ENCODE measurements at places on chromosomes 3 and 15. TPM values are rescaled to one million over a fixed set of nuclear protein-coding genes. Genes with fewer than 3 reads are reported as not detected.

GRCh38 chr3:112786002-112786590 is 60.6 kb downstream of the CD200R1L start:
- peak; percentile 53 for DNase-seq

- DNase-seq = peak; percentile 27
Measured at GRCh38 chr3:173396191-173397041, 1.1 kb upstream of the NLGN1 start.

GRCh38 chr3:133948131-133948810 is 52.6 kb upstream of the RAB6B start:
- DNase-seq = no peak

DNA sequence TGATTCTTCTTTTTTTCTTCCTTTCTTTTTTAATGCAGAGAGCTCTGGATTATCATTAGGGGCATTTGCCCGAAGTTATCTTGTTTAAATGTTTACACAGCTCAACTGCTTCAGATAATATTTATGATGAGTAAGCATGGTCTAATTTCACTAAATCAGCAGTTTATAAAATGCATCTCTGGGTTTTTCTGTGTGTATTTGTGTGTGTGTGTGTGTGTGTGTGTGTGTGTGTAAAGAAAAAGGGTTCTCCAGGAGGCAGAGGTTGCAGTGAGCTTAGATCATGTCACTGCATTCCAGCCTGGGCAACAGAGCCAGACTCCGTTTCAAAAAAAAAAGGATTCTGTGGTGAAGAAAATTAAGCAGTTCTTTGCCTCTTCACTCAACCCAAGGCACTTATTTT is 25.9 kb upstream of the TNFSF10 start:
- DNase-seq = peak; percentile 49

DNA sequence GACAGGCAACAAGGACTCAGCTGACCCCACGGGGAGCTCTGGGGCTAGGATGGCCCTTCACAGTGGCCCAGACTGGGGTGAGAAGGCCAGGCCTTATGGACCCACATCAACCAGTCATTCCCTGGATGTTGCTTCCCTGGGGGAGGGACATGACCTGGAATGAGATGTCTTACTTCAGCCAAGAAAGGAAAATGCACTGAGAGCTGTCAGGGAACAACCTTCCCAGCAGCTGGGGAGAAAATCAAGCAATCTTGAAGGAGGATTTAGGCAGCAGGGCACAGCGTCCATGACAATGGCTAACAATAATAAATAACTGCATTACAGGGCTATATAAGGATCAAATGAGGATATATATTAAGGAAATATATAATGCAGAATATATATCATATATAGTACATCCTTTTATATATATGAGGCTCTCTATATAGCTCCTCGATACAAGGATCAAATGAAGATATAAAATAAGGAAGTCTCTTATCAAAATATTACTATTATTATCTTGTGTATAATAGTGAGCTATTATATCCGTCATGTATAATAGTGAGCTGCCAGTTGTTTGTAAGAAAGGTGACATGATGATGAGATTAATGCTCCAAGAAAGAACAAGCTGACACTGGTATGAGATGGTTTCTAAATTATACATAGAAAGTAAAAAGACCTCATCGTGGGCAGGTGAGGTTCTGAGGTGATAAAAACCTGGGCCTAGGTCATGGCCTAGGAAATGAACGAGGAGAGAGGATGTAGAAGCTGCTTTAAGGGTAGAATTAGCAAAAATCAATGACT is 117.8 kb upstream of the LIPC start:
- DNase-seq = no peak

- peak; percentile 75 for DNase-seq
Measured at GRCh38 chr15:101014921-101015841, 96.0 kb downstream of the LRRK1 start.

DNA sequence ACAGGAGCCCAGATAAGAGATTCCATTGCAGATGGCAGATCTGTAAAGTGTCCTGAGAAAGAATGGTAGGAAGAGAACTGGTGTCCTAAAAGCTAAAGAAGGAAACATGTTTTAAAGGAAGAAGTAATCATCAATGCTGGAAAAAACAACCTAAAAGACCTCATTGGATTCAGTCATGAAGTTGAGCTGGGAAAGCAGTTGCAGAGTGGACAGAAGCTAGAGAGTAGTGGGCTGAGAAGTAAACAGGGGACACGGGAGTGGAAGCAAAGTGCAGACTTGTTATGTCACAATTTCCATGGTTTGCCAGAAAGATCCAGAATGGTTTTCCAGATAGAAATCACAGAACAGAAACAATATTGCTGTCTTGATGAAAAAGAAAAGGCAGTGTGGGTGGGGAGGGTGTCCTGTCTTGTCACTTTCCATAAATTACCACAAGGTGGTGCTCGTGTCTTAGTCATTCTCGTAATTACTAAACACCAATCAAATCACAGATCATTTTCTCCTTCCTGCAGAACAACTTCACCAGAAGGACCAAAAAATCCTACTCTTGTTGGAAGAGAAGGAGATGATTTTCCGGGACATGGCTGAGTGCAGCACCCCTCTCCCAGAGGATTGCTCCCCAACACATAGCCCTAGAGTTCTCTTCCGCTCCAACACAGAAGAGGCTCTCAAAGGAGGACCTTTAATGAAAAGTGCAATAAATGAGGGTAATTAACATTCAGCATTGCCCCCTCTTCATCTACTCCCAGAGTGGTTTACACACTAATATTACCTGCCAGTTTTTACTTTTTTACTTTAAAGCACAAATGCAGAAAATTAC is 64.5 kb downstream of the KLHL25 start:
- DNase-seq = peak; percentile 51

DNA sequence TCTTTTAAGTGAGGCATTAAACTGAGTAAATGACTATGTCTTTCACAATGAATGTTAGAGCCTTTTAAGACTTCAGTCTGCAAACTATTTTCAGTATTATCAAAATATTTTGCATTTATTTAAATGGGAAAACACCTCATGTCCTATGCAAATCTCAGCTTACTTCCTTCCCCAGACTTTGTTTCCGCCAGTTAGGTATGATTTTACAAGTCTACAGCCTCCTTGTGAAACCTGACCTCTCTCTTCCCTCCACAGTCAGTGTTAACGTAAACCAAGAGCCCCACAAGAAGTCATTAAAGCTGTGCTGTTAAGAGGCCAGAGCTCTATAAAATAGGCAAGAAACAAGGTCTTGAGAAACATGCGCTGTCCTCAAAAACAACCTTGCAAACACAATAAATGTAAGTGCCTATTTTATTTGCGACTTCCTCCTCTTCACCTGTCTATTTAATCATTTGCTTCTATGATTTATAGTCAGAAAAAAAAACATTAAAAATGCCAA is 48.3 kb downstream of the PRTG start:
- peak; percentile 81 for DNase-seq

GRCh38 chr3:31254483-31254882 is 278.2 kb upstream of the STT3B start:
- no peak for DNase-seq

- peak; percentile 93 for DNase-seq
Measured at GRCh38 chr3:58526515-58526957, 10.5 kb downstream of the ACOX2 start.

- no peak for DNase-seq
Measured at GRCh38 chr15:64705006-64705405, 70.4 kb downstream of the RBPMS2 start.

DNA sequence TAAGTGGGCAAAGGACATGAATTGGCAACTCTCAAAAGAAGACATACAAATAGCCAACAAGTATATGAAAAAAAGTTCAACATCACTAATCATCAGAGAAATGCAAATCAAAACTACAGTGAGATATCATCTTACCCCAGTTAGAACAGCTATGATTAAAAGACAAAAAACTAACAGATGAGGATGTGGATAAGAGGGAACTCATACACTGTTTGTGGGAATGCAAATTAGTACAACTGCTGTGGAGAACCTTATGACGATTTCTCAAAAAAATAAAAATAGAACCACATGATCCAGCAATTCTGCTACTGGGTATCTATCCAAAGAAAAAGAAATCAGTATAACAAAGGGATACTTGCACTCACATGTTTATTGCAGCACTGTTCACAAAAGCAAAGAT is 28.6 kb downstream of the NEK10 start:
- DNase-seq = no peak

- DNase-seq = no peak
Measured at GRCh38 chr15:38702178-38702912, 137.7 kb upstream of the RASGRP1 start.

DNA sequence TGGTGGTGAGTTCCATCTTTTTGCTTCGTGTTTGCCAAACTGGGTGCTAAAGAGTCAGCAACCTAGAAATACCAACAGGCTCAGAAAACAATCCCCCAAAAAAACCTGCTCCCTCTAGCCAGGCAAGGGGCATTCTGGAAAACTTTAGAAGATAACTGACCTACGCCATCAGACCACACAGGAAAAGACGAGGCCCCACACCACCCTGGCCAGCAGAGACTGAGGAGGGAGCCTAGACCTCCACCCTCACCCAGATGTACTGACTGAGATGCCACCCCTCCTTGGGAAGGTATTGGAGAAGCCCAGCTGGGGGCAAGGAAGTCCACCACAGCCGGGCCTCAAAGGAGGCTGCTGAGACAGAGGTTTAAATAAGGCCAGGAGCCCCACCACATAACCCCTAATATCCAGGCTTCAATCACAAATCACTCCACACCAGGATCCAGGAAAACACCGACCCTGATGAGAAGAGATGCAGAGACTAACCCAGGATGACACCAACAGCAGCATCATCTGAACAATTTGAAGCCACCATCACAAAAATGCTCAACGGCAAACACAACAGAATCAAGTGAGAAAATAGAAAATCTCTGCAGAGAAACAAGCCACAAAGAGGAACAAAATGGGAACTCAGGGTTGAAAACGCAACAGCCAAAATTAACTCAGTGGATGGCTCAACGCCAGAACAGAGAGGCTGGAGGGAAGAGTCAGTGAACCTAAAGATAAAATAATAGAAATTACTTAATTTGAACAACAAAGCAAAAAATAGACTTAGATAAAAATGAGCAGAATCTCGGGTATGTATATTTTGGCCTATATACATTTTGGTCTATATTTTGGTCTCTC is 61.0 kb downstream of the TPRA1 start:
- DNase-seq = no peak

DNA sequence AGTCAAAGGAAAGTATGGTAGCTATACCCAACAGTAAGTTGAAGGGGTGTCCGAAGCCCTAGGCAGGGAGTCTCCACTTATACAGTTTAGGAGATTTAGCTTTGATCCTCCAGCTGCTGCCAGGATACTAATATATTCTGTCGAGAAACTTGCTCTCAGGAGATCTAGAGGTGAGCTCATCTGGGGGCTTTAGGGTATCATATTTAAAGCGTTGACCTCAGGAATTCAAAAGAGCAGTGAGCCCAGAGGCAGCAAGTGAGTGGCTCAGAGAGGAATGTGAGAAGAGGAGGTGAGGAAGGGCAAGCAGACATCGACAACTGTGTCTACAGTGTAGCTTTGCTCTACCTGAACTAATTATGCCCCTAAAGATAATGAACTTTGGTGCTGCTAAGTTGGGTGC is 245.1 kb upstream of the LRTM1 start:
- DNase-seq = peak; percentile 59

DNA sequence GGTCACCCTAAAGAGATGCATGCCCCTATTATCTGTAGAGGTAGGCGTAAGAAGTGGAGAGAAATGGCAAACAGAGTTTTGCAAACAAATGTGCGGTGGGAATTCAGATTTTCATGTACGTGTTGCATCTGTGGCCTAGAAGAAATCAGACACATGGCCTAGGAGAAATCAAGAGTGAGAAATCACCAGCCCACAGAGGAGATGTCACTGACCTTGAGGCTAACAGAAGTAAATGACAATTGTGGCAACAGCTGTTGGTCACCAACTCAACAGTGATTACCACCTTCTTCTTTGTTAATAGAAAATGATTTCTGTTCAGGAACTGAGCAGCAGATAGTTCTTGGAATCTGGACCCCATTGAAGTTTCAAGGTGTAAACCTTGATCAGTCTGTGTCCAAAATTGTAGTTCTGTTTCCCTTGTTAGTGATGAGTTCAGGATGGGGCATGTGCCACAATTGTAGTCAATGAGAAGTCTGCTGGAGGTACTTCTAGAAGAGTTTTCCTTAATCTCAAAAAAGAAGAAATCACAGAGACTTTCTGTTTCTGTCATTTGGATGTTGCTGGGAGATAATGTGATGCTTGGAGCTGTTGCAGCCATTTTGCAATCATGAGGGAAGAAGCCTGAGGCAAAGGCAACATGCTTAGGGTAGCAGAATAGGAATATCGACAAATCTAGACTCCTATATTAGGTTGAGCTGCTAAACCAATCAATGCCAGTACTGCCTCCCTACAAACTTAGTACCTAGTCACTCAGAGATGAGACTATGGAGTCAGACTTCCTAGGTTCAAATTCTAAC is 34.3 kb upstream of the RFTN1 start:
- no peak for DNase-seq

Gene CAMK1
- 37.0 TPM for polyA plus RNA-seq

Gene USP3
- polyA plus RNA-seq = 21.3 TPM

Gene PRTG
- 0.90 TPM for polyA plus RNA-seq

Gene SLC22A14
- polyA plus RNA-seq = 0.05 TPM

Gene LIPC
- polyA plus RNA-seq = 0.51 TPM

Gene LPP
- 124 TPM for polyA plus RNA-seq

Gene PLSCR2
- not detected for polyA plus RNA-seq

Gene IL17RE
- 2.6 TPM for polyA plus RNA-seq

Gene NLGN1
- polyA plus RNA-seq = 0.61 TPM

Gene BCL2A1
- polyA plus RNA-seq = 0.31 TPM

Gene MYRIP
- 0.01 TPM for polyA plus RNA-seq

Gene TMEM207
- not detected for polyA plus RNA-seq

Gene CEP70
- 11.0 TPM for polyA plus RNA-seq

Gene MYLK
- 918 TPM for polyA plus RNA-seq

Gene CFAP91
- 0.10 TPM for polyA plus RNA-seq

Gene DAPK2
- 3.6 TPM for polyA plus RNA-seq

Measured in fibroblast of lung (primary cell).